ENCODE measurements at places on chromosomes 3 and 15.
A peak's percentile ranks its signal among the peaks of the same experiment; 100 is the strongest.

GRCh38 chr3:170868577-170869238, 1.3 kb downstream of the RPL22L1 start:
- no peak for DNase-seq

GRCh38 chr15:101025896-101026631, 106.9 kb downstream of the LRRK1 start:
- no peak for DNase-seq

DNA sequence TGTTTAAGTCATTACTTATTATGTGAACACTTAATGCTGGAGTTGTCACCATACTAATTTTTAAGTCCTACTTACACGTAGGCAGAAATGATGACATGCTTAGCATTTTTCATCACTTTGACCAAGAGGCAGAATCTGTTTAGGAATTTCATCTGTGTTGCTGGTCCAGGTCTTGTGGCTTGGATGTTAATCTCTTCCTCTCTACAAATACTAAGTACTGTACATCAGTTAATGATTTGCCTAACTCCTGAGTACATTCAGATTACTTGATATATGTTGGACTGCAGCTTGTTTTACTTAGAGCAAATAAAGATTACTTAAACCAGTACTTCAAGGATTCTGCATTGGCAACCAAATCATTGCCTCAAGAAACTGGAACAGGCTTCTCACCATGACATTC, 8.6 kb downstream of the SNRK start:
- DNase-seq, result no peak

DNA sequence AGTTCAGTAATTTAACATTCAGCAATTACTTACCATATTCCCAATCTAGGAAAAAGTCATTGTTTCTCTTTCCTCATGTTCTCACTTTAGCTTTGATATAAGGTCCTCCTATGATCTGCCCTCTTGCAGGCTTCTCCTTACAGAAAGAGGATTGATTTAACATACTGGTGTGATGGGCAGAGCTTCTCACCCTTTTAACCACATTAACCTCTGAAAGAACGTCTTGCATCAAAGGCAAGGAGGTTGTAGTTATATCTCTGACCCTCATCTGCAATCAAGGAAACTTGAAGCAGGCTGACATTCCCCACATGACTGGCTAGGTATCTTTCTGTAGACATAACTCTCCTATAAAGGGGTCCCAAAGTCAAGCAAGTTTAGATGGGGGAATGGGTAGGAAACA, 39.5 kb downstream of the BTLA start:
- DNase-seq, result peak; percentile 26

DNA sequence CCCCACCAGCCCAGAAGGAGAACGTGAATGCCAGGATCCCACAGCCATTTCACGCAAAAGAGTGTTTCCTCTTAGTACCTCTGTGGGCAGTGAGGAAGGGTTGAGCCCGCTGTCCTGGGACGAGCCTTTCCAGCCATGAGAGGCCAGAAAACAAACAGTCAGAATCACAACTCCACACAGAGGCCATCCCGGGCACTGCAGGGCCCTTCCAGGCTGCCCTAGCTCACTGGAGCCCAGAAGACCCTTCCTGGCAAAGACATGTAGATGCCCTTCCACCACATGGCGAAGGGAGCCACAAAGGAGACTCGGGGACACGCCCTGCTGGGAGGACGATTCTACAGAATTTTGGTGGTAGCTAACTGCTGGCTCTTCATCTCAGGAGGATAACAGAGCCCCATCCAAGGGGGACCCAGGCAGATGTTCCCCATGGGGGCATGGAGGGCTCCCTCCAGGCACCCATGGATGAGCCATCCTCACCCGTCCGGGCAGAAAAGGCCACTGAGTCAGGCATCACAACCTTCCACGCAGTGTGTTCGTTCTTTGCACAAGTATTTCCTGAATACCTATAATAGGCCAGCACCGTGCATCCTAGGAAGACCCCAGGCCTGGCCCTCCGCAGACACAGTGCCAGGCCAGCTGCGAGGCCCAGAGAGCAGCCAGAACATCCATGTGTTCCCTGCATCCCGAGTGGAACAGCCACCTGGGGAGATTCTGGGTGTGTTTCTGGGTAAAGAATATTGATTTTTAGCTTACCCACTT, 47.2 kb downstream of the SLC12A8 start:
- peak; percentile 71 for DNase-seq

DNA sequence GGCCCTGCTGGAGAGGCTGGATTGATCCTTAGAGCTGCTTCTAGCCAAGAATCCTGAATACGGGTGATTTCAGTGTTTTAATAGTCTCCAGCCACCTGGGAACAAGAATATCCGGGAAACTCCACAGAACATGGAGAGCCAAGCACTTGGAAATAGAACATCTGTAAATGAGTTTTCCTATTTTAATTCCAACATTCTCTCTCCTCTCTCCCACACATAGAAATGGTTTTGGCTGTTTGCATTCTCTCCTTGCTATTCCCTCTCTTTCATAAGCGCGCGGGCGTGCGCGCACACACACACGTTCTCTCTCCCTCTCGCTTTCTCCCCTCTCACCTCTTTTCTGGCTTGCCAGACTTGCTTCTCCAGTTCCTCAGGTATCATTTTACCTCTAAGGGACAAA, 50.6 kb downstream of the GADL1 start:
- DNase-seq, result no peak

GRCh38 chr3:14279626-14280061, 101.0 kb downstream of the LSM3 start:
- no peak for DNase-seq

GRCh38 chr3:123039178-123039577, 11.6 kb upstream of the SEMA5B start:
- no peak for DNase-seq

GRCh38 chr3:36373666-36374065, 6.6 kb upstream of the STAC start:
- DNase-seq, result no peak

- peak; percentile 32 for DNase-seq
Measured at GRCh38 chr3:31573036-31573779, 40.5 kb downstream of the STT3B start.

DNA sequence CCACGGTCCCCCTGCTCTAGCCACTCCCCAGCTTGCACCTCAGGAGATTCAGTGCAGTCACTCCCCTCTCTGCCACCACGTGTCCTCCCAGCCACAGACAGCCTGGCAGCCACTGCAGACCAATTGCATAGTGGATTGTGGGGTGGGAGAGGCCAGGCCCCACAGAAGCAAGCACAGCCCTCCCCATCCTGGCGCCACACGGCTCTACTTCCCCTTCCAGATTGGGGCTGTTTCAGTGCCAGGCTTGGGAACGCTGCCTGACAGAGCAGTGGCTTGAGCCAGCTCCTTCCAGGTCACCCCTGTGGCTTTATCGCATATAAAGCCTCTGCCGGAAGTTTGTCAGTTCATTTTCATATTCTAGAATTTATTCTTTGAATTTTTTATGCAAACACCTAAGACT, 90.7 kb downstream of the TMEM266 start:
- no peak for DNase-seq

DNA sequence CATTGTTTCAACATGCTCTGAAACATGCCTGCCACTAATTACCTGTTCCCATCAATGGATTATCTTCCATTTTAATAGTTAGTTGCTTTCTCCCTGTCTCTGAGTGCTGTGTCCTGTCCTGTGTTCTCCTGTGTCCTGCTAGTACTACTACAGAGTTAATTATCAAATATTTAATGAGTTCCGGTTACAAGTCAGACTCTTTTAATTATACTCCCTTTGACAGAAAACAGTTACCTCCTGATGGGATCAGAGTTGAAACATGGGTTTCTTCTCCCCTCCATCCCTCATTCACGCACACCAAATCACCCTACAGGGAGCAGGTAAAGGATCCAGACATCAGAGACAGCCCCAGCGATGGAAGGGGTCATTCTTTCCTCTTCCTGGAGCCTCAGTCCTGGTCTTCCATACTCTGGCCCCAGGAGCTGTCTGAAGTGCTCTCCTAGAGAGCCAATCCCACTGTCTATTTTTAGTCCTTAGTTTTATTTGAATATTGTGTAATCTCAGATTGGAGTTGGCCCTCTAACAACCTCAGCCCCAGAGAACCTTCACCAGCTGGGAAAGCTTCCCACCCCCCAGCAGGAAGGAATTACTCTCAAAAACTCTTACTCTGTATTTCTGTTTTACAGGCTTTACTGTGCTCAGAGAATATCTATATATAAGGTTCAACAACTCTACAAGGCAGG, 137.0 kb upstream of the C2CD4B start:
- DNase-seq, result no peak

DNA sequence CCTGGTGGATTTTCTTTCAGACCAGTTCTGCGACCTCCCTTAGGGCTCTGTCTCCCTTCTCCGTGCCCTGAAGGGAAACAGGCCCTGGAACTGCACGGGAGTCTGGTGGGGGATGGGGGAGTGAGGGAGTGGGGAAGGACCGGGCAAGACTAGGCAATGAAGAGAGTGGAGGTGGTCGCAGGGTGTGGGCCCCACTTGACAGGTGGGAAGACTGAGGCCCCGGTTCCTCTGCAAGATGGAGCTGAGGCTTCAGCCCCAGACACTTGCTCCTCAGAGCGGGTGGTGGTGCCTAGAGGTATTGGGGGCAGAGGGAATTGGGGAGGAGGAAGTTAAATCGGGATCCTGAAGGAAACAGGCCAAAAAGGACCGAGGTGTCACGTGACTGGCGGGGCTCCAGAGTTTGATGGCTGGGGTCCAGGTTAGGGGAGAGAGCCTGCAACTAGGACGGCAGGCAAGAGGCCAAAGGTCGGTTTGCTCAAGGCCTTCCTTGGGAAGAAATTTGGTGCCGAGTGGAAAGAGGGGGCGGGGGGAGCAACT, 597 bp upstream of the CAMK1 start:
- DNase-seq, result no peak

GRCh38 chr15:93613386-93613785, 524.4 kb upstream of the RGMA start:
- no peak for DNase-seq

- peak; percentile 25 for DNase-seq
Measured at GRCh38 chr3:24522146-24522579, 27.5 kb upstream of the THRB start.

- peak; percentile 6 for DNase-seq
Measured at GRCh38 chr3:94524102-94524919, 461.4 kb downstream of the NSUN3 start.

DNA sequence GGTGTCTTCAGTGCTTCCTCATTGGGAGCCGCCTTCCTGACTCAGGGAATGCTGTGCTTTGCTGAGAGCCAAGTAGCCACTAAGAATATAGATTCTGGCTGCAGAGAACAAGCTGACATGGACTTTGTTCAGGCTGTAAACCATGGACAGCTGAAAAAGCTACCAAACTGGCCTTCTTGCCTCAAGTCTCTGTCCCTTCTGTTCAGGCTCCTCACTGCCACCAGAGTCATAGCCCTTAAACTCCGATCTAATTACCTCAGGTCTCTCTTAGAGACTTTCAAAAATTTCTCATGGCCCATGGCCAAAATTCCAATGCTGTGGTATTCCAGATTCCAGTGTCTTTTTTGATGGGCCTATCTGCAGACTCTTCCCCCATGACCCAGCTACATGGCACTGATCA, 19.4 kb upstream of the PTX3 start:
- DNase-seq, result peak; percentile 1

DNA sequence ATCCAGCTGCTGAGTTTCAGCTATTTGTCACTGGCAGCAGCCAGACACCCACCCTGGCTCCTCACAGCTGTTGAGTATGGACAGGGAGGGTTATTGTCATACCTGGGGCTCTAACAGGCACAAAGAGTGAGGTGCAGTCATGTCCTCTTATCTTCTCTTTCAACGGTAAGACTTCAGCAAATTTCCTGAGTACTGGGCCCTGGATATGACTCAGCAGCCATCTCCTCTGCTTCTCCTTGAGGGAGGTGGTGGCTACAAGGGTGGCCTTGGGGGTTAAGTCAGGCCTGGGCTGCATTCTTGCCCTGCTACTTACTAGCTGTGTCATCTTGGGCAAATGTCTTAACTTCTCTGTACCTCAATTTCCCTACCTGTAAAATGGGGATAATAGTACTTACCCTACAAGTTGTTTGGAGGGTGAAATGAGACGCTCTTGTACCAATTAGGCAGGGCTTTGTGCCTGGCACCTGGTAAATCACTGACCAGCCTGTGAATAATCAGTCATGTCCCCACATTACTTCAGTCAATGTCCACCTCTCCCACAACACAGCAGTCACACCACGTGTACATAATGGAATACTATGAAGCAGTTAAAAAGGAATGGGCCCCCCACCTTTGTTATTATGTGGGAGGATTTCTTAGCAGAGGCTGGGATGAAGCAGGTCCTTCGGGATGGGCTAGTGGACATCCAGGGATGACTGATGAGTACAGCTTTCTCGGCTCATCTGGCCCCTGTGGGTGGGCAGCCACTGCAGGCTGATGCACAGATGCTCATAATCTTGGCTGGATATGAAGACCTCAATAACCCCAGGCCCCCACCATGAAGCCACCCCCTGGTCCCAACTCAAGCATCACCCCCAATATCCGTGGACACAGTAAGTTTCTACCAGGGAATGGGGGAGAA, 528.8 kb downstream of the SHQ1 start:
- peak; percentile 55 for DNase-seq

DNA sequence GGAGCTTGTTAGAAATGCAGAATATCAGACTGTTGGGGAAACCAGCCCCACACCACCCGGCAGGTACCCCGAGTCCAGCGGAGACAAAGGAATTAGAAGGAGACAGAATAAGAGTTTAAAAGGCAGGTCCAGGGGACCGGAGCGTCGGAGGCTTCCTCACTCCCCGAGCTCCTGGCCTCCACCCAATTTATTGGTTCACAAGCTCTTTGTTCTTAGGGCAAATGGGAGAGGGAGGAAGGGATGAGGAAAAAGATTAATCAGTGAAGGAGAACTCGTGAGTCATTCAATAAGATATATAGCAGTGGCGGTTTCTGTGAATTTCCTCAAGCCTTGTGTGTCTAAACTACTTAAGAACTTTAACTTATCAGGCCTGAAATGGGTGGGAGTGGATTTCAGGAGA, 32.1 kb upstream of the WDR72 start:
- DNase-seq, result no peak

GRCh38 chr15:76791511-76791910, 113.6 kb downstream of the SCAPER start:
- no peak for DNase-seq

- no peak for DNase-seq
Measured at GRCh38 chr15:31324806-31325594, 1.6 kb upstream of the KLF13 start.

- no peak for DNase-seq
Measured at GRCh38 chr3:124044956-124045355, 53.0 kb upstream of the ROPN1 start.

GRCh38 chr3:36379872-36380220, 458 bp upstream of the STAC start:
- DNase-seq, result no peak

DNA sequence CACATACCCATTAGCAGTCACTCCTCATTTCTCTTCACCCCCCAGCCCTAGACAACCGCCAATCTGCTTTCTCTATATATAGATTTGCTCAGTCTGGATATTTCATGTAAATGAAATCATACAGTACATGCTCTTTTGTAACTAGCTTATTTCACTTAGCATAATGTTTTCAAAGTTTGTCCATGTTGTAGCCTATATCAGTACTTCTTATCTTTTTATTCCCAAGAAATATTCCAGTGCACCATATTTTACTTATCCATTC, 3.1 kb downstream of the MAP3K13 start:
- no peak for DNase-seq

- DNase-seq, result no peak
Measured at GRCh38 chr3:55180936-55181535, 253.2 kb upstream of the LRTM1 start.

All from mesendoderm (in vitro differentiated cells).